Hematopoietic multipotent progenitor cell (in vitro differentiated cells): ENCODE measurements at places on chromosomes 2 and 18.

DNA sequence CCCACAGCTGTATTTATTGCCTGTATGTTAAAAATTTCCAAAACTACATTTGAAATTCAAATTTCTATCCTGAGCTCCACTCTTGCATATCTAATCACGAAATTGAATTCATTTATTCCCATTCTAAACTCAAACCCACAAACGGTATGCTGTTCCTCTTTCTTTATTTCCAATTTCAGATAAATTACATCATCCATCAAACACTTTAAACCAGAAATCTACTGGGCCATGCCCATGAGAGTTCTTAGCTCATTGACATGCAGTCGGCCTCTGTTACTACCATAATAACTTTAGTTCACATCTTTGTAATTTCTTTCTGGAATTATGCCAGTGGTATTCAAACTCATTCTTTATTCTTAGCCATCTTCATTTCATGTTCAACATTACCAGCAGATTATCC lies 100.3 kb downstream of the COL3A1 start:
- no peak for DNase-seq

DNA sequence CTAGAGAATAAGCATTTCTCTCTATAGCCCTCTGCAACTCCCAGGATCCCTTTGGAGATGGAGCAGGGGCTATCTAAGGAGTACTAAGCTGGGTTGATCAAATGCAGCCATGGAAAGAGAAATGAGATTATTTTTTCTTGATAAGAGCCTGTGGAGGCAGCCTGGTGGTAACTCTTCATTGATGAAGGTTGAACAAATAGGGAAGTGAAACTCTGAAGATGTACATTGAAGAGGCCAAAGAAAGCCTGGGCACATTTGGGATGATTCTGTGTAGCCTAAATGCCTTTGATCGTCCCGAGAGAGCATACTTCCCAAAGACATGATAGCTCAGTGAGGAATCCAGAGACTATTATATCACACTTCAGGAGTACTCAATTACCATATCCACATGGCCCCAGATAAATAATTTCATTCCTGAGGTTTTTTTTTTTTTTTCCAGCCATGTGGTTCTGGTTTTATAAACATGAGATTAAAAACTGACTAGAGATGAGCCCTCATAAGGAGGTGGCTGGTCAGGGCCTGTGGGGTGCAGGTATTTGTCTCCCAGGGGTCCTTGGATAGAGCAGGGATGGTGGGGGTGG lies 192.5 kb downstream of the TPGS2 start:
- no peak for DNase-seq

DNA sequence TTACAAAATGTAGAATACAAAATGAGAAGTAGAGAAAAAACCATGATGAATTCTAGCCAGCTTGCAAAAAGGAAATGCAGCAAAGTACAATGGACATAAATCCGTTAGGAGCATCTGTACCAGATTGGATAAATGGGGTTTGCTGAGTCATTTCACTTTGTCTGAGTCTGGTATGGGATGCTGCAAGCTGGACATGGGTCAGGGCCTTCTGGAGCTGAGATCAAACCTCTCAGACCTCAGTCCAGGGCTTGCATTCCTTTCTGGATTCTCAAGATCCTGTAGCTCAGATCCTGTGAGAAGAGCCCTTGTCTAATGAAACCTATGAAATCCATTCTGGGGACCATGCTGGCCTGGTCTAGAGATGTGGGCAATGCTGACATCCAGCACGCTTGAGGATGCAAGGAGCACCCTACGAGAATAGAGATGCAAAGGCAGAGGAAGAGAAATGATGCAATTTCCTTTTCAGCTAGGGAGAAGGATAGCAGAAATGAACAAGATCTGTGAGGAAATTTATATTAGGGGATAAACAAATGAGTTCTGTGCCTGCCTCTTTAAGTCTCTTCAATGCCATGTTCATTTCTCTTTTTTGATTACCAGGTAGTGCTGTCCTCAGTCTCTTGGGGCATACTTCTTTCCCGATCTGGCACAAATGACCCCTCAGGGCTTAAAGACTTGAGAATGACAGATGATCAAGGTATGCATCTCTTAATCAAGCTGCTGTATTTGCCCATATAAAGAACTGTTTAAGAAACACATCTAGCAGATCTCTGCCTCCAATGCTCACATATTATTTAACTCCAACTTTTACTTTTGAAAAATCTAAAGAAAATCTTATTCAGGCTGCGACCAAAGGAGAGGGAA lies 230.4 kb downstream of the MEIS1 start:
- DNase-seq, result no peak

DNA sequence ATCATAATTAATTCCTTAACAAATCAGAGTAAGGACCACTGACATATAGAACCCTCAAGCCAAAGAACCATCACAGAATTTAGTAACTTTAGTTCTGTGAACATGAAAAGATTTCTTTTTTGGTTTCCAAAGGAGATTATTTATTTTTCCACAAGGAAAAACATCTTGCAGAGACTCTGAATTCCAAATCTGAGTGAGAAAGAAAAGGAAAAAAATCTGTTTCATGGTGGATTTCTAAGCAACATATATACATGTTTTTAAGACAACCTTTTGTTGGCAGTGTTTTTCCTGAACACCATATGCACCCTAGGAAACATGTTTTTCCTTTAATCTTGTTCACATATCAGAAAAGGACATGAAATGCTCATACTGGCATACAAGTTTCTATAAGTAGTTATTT lies 149.8 kb downstream of the AGPS start:
- no peak for DNase-seq

GRCh38 chr2:197183355-197183754 lies 127.2 kb downstream of the ANKRD44 start:
- no peak for DNase-seq

GRCh38 chr18:24272229-24272525 lies 125.4 kb downstream of the OSBPL1A start:
- no peak for DNase-seq

DNA sequence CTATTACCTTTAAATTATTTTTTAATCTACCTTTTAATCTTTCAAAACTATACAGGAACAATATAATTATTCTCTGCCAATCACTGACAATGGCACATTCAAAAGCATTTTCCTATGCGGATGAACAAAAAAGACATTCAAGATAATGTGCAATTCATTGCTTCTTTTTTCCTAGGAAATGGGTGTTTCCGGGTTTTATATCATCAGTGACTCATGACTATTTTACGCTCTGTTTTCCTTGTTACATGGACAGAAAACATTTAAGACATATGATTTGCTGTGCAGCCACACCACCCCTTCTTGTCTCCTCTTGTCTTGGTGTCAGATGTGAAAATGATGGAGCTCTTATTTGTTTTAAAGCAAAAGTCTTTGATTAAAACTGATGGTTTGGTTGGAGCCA lies 184.7 kb upstream of the LINC00305 start:
- DNase-seq, result no peak

GRCh38 chr18:66872277-66872676 lies 268.4 kb upstream of the CDH19 start:
- DNase-seq, result no peak

DNA sequence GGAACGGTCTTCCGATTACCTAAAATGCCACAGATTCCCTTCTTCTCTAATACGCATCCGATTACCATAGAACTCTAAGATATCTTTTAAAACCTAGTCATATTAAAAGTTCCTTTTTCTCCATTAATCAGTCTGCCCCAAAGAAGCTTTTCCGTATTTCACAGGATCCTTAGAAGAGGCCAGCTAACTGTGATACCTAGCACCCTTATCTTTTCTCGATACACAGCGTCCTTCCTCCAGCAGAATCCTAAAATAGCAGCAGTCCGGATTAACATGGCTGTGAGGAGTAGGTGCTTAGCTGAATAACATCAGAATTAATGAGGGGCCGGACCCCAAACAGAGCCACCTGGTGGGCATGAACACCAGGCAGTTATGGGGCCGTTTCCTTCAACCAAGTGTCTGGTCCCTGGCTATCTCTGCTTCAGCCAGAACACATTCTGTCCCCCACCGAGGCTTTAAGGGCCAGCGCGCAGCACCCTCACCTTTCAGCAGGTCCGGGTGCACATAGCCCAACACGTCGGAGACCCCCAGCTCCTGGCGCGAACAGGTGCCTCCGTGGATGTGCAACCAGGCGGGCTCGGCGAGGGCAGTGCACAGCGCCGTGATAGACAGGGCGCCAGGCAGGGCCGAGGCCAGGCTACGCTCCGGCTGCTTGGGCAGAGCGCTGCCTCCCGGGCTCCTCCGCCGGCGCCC lies 995 bp downstream of the TMEM127 start:
- DNase-seq, result peak; percentile 55

DNA sequence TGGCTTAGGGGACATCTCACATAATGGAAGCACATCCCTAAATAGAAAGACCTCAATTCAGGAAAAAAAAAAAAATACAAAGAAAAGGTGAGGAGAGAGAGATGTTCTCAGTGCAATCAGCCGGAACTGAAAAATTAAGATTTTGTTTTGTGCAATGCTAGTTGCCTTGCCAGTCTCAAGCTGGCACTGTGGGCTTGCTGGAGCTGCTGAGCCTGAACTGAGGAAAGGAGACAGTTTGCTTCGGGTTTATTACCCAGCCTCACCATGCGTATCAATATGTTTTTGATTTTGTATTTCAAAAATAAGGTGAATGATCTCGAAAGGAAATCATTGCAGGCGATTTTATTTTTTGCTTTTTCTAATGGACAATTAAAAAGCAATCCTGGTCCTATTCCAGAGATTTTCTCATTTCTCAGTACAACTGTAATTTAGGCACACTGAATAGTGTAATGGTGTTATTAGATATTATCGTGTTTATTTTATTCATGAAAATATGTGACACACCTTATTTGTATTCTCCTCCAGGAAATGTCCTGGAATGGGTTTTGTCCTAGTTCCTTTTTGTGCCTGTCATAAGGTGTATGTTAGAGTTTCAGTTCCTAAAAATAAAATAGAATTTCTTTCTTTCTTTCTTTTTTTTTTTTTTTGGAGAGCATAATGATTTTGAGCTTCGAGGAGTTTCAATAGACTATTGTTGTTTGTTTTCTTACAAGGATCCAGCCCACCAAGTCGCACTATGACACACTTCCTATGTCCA lies 72.8 kb upstream of the ZEB2 start:
- DNase-seq, result no peak

- no peak for DNase-seq
Measured at GRCh38 chr2:76157531-76157930, 446.8 kb upstream of the GCFC2 start.

- DNase-seq, result no peak
Measured at GRCh38 chr2:72895759-72896281, 8.6 kb downstream of the SPR start.

GRCh38 chr2:176599796-176600485 lies 330.7 kb downstream of the MTX2 start:
- no peak for DNase-seq

DNA sequence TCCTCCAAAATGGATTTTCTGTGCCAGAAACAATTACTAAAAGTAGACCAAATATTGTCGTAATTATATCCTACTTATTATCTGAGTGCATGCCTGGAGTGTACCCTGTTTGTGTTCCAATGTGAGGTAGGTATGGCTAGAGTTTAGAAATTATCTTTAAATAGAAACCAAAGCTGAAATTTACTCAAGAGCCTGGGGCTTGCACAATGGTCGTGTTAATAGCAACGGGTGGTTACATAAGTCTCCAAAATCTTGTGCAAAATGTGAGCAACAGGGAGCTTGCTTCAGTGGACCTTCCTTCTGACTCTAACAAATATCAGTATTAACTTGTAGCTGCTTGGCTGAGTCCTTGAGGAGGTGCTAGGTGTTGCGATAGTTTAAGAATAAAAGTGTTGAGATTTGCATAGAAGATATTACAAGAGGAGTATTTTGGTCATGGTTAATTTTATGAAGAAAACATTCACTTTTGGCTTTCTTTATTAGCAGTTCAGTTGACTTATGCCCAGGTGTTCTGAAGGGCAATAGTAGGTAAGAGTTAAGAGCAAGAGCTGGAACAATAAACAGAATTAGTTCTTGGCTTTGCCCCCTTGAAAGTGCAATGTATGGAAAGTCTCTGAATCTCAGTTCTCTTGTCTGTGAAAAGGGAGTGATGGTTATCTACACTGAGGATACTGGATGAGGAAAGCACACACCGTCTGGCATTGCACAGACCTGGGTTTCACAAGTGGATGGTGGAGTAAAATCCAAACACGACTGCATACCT lies 4.6 kb downstream of the CXCR4 start:
- no peak for DNase-seq

DNA sequence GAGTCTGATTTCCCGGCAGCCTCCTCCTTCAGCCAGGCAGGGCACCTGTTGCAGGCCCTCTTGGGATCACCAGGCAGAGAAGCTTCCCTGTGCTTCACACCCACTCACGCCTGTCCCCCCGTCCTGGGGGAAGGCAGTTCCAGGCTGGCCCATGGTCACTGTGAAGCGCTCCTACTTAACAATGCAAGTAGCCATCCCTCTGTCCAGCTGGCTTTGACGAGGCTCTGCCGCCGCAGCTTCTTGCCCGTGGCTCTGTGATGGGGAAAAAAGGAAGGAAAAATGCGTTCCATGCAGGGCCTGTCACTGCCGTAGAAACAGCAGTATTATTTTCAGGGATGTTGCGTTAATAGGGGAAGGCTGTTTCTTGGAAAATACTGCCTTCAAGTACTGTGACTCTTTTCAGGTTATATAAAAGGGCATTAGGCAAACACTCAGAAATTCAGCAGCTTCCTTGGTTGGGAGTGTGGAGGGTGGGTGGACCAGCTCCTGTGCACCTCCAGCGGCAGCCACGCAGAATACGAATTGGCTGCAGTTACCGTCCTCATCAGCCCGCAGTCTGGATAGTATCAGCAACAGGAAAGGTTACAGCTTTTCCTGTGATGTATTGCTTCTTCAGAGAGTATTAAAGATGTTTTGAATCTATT lies 232.3 kb downstream of the KLHL29 start:
- no peak for DNase-seq

DNA sequence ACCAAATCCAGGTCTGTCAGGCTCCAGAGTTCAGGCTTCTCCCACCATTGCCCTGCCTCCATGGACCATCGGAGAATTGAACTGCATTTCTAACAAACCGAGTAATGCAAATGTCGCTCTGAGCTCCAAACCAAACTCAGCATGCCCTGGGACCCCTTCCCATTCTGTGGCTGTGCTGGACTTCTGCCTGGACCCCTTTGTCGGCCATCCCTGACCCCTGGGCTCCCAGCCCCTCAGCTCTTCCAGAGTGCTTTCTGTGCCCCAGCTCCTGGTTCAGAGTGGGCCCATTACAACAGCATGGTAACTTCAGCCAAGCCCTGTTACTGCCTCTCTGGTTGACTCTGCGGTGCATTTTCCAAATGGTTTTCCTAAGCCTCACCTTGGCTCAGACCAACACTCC lies 55.1 kb upstream of the MAPRE3 start:
- DNase-seq, result no peak
